Stimulated activated CD4-positive, alpha-beta T cell treated with anti-CD3 and anti-CD28 coated beads, Interleukin-4, amount 100 ng/mL, for 24 hours (primary cell): ENCODE measurements at places on chromosomes 4 and X.
A peak's percentile ranks its signal among the peaks of the same experiment; 100 is the strongest.

DNA sequence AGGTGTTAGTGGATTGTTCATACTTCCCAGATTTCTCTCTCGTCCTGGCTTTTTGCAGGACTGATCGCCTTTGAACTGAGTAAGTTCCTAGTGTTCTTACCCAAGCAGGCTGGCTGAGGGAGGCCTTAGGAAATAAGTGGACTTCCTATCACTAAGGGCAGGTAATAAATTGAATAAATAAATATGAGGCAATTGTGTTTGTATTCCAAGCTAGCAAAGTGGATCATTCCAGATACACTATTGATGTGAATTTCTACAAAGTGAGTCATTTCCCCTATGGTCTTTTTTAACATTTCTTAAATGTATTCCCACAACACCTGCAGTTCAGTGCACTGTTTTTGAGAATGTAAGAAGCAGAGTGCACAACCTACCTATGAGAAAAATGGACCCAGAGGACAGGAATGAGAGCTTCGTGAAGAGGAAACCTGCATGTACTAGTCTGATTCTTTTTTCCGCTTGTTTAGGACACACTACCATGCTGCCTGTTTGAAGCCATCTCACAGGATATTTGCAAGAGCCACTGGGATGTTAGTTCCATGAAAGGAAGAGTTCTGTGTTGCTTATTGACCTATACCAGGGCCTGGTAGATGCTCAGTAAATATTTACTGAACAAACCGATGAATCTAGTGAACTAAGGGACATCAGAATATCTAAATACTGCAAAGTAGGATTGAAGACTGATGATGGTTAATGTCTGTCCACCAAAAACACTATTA is 29.0 kb upstream of the SMAD1 start:
- DNase-seq: no peak

- DNase-seq: no peak
Measured at GRCh38 chr4:181618896-181619295, 624.3 kb upstream of the TENM3 start.

DNA sequence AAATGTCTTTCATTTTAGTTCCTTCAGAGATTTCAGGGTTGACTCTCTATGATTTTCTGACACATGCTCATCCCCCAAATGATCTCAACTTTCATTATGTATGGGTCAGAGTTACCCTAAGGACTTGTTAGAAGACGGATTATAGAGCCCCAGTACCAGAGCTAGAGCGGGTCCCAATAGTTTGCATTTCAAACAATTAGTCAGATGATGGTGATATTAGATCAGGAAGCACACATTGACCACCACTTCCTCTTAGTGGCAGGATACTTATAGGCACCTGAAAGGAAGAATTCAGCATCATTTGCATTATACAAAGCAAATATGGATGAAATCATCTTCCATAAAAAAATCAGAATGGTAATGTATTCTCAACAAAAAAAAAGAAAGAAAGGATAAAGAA is 106.1 kb downstream of the GALNTL6 start:
- DNase-seq: no peak

GRCh38 chr4:71732706-71733105 is 51.2 kb downstream of the GC start:
- DNase-seq: no peak

GRCh38 chr4:122744229-122744628 is 11.7 kb downstream of the BBS12 start:
- no peak for DNase-seq

DNA sequence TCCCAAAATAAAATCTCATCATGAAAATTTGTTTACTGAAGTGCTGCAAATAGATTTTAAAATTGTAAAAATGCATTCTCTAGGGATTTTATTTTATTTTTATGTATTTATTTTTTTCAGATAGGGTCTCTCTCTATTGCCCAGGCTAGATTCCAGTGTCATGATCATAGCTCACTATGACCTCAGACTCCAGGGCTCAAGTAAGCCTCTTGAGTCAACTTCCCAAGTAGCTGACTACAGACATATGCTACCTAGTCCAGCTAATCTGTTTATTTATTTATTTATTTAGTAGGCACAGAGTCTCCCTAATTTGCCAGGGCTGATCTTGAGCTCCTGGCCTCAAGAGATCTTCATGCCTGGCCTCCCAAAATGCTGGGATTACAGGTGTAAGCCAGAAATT is 317.7 kb upstream of the ANXA10 start:
- no peak for DNase-seq

- DNase-seq: no peak
Measured at GRCh38 chr4:2166253-2166652, 75.7 kb downstream of the HAUS3 start.

DNA sequence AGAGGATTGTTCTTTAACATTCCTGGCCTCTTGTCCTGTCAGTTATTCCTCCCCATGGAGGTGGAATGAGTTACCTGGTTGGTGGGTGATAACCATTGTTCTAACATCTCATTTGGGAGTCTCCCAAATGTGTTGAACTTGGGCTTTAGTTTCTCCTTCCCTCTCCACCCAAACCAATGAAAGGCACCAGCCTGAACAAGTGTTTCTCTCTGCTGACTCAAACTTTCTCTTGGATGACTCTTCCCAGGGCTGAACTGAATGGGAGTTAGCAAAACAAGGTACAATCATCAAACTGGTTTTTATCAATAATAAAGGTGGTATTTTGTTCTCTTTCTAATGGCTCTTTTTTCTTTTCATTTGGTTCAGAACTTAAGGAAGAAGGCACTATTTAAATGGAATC is 2.7 kb downstream of the DYNLT3 start:
- DNase-seq: no peak

- no peak for DNase-seq
Measured at GRCh38 chr4:87551361-87551760, 22.2 kb upstream of the SPARCL1 start.

DNA sequence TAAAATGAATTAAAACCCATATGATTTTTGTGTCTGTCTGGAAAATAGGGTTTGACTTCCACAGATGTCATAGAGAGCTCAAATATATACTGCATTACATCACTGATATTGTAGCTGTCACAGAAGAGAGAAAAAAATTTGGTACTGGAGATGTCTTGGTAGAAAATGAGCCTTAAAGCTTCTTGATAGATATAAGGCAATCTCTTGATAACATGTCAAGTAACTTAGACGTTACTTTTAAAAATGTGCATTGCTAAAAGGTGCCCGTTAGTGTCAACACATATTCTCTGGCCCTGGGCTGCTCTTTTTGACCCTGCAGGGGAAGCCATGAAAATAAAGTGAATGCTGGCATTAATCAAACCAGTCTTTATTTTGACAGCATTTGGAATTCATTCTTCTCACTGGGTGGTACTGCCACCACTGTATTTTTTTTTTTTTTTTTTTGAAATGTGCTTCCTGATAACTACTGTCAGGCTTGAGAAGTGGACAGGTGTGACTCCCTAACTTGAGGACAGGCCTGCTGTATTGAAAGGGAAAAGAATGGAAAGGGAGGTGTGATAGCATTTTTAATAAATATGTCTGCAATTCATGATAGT is 53.0 kb upstream of the RAPGEF2 start:
- no peak for DNase-seq

- no peak for DNase-seq
Measured at GRCh38 chrX:105483011-105483410, 262.5 kb upstream of the TEX13A start.

GRCh38 chr4:2798399-2799223 is 5.7 kb downstream of the SH3BP2 start:
- peak; percentile 49 for DNase-seq

- no peak for DNase-seq
Measured at GRCh38 chr4:182788201-182788600, 129.0 kb downstream of the DCTD start.

GRCh38 chrX:92231391-92231790 is 452.2 kb downstream of the PCDH11X start:
- DNase-seq: no peak

DNA sequence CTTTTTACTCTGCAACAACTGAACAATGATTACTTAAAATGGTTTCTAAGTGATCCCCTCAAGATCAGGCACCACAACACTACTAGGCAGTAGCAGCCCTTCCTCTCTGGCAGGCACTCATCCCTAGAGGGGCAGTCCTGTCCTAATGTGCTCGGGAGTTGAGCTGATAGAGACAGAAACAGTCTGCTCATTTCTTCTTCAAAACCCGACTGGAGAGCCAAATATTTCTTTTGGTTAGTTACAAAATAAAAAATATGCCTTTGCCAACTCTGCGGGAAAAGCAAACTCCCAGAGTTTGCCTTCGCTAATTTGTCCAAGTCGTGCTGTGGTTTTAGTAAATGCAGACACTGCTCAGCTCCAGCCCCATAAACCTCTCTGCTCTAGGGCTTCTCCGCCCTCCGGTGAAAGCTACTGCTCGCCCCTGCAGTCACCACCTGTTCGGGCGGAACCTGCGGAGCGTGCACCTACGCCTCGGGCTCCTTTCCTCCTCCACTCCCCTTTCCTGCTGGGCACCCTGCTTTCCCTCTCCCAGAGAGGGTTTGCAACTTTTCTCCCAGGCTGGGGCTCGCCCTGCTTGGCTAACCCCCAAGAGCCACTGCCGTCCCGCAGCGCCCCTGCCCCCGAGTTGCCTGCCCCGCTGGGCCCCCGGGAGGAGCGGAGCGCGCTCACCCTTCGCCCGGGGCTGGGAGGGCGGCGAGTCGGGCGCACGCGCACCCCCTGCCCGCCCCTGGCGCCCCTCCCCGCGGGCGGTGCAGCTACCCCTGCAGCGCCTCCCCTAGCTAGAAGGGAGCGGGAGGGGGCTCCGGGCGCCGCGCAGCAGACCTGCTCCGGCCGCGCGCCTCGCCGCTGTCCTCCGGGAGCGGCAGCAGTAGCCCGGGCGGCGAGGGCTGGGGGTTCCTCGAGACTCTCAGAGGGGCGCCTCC is at the start of gene NPNT:
Gene NPNT (plus strand): TSS at position 812 of the 923 bp plus-strand sequence. CDS start 182 bp downstream, outside the sequence.
- no peak for DNase-seq

- no peak for DNase-seq
Measured at GRCh38 chrX:46262304-46262703, 282.9 kb downstream of the ZNF674 start.

- DNase-seq: no peak
Measured at GRCh38 chr4:78610546-78611214, 59.1 kb downstream of the ANXA3 start.

GRCh38 chr4:184712322-184712721 is 21.6 kb downstream of the CENPU start:
- no peak for DNase-seq

GRCh38 chr4:37422102-37422501 is 177.6 kb downstream of the NWD2 start:
- no peak for DNase-seq

DNA sequence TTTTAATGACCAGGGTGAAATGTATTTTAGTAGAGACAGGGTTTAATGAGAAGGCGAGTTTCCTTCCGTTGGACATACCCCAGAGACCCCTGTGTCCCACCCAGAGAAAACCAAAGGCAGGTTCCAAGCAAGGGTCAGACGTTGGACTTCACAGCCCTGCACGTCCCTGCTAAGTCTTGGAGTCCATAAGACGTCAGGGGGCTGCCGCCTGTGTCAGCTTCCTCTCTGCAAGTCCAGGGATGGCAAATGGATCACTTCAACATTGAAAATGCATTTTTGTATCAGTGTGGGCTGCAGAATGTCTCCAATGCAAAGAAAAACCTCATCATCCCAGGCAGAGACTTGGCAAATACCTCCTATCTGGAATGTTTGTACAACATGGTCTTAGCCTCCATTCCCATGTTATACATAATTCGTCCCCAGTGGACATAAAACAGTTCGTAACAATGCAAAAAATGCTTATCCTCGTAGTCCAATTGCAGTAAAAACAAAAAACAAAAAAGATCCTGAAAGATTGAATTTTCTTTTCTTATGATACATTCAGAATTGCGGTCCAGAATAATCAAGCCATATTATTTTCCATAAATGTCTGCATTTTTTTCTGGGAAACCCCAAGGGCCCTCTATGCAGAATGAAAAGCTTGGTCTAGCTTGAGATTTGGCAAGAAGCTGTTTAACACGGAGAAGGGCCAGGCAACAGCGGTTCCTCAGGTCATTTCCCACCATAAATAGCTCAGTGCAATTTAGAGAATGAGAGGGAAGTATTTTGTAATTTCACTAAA is 190.9 kb downstream of the SHOX start:
- DNase-seq: no peak

- no peak for DNase-seq
Measured at GRCh38 chr4:185693548-185694215, 118.3 kb downstream of the SORBS2 start.

DNA sequence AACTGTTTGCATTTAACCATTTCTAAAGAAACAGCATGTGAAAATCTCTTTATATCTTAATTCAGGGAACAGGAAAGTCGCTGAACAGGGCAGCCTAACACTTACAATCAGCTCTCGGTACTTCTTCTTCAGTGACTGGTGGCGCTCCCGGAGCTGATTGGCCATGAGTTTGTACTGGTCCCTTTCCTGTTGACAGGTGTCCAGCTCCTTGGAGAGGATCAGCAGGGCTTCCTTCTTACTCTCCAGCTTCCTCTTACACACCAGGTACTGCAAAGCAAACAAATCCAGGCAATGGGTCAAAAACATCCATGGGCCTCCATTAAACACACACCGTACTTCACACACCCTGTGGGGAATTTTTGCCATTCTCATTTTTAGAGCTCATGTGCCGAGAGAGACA is 36.4 kb downstream of the CCDC149 start:
- DNase-seq: no peak

GRCh38 chr4:166318810-166319525 is 445.9 kb downstream of the TLL1 start:
- DNase-seq: no peak
